ENCODE measurements at places on chromosomes 7 and 10.

- no peak for DNase-seq
Observed at GRCh38 chr10:82378146-82378545, 503.2 kb downstream of the NRG3 start.

- no peak for DNase-seq
Observed at GRCh38 chr10:71362141-71362540, 34.6 kb upstream of the CDH23 start.

DNA sequence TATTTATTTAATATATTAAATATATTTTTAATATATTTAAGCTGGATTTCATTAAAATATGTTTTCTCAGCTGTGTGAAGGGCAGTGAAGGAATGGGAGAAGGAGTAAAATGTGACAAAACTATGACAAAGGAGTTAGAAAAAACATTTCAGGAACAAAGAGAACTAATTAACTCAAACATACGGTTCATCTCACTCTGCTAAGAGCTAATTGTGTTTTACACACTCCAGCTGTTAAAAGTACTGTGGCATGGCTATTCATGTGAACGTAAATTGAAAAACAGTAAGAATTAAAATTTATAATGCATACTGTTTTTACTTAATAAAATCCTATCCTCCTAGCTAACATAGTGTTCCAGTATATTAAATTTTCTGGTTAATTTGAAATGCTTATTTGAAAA, 262.5 kb upstream of the GNAI1 start:
- no peak for DNase-seq

DNA sequence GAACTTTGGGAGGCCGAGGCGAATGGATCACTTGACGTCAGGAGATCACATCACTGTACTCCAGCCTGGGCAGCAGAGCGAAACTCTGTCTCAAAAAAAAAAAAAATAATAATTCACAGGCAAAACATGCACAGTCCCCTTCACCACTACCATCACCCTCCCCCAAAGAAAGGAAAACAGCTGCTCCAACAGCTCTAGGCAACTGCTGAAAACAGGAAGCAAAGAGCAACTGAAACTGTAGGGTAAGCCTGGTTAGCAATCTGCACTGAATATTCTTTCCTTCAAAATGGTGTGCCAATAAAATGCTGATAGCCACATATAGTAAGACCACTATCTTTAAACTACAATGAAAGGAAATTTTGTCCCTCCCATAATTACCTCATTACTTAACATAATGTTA, 11.8 kb downstream of the NT5C2 start:
- no peak for DNase-seq

DNA sequence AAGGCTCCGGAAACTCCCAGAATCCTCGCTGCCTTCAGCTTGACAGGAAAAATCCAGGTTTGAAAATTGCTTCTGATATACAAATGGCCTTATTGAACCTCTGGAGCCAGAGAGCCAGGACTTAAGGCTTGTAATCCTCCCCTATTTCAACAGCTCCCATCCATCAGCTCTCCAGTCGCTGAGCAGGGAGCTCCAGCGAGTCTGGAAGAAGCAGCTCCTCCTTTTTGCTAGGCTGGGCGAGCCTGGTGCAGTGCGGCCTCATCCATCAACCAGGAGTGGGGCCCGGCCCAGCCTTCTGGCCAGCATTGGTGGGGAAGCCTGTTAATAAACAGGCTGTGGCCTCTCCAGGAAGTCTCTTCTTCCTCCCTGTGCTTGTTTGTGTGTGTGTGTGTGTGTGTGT, 424.4 kb downstream of the TCERG1L start:
- DNase-seq, result no peak

DNA sequence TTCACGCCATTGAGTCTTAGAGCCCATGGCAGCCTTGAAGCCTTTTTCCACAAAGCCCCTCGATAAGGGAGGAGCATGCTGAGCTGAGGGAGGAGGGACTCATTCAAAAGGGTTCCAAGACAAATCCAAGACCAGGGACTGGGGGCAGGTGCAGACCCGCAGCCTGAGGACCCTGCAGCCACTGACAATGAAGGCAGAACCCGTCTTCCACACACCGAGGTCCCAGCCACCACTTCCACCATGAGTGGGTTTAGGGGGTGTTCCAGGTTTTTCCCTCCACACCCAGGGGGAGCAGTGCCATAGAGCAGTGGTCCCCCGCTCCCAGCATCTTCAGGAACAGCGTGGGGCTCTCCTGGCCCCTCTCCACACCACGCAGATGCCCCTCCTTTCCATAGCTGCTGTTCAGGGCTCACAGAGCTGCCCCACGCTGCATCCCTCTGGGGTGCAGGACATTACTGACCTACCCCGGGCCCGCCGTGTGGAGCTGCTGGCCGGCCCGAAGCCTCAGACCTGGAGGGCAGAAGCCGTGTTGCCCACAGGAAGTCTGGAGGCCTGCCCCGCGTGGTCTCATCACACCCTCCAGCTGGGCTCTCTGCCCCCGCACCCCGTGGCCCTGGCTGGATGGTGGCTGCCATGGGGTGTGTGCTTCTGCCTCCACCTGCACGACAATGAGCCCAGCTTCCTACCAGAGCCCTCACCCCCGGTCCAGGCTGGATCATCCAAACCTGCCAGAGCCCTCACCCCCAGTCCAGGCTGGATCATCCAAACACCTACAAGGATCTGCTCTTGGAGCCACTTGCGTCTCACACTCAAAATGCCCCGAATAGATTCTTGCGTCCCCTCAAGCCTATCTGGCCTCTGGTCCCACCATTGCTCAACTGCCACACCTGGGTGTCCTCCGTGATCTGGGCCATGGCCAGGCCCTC, 220.0 kb upstream of the TCERG1L start:
- no peak for DNase-seq

All from WTC11 (cell line).